ENCODE measurements at places on chromosomes 6 and 20.

GRCh38 chr6:148455674-148456558 lies 113.3 kb downstream of the SASH1 start:
- no peak for DNase-seq

DNA sequence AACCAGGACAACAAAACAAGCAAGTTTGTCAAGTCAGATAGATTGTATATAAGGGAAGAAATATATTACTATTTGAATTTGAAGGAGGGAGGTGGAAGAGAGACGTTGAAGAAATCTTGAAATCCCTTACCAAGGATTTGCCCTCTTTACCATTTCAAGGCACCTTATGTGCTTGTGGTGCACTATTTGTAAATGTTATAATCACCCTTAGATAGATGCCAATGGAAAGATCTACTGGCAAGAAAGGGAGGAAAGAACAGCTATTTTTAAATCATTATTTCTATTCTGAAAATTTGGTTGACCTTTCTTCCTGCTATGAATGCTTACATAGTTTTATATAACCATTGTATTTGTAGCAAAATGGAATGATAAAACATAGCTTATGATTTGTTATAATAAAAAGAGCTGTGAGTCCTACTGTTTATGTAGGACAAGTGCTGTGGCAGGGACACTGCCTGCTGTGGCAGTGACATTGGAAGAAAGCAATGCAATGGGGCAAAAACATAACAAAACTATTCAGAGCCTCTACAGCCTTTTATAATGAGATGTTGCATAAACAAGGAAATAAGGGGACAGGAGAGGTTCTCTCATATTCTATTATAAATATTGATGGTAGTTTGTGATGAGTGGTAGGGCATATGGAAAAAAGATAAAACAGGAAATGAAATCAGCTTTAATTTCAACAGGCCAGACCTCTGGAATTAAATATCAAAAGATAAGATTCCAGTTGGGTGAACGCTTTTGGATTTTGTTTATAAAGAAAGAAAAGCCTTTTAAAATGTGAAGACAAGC lies 1145.2 kb upstream of the GJE1 start:
- no peak for DNase-seq

DNA sequence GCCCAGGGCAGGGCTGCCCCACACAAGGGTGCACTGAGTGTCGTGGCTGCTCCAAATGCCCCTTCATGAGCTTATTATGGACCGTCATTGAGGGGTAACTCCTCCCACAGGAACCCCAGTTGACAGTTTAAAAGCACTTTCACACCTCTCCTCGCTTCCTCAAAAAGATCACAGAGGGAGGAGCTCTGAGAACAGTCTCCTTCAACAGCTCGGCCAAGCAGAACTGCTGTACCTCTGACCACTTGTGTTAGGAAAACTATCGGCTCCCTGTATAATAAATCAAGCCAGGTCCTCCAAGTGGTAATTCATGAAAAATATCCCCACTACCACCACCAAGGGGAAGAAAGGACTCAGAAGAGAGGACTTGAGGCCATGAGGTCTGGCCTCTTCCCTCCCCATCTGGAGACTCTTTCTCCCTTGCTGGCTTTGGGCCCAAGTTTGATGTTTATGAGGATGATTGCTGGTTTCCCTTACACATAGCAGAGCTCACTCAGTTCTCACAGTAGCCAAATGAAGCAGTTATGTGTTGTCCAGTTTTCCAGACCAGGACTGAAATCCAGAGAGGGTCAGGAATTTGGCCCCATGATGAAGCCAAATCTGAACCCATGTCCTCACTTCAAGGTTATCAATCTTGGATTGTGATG lies 8.7 kb downstream of the SNX21 start:
- no peak for DNase-seq

DNA sequence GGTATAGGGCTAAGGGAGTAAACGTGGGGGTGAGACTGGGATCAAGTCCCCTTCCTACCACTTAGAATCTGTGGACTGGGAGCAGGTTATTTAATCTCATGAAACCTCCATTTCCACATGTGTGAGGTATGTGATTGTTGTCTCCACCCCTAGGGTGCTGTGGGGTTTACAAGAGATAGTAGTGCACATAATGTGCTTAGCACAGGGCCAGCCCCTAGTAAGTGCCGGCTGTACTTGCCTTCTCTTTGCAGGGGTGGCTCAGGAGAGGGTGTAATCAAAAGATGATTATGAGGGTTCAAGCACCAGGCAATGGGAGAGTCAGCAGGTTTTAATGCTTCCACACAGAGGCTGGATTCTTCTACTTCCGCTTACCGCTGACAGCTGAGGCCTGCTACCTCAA lies 6.9 kb downstream of the NT5E start:
- DNase-seq = no peak

- DNase-seq = no peak
Observed at GRCh38 chr6:115610696-115611095, 450.0 kb downstream of the FRK start.

DNA sequence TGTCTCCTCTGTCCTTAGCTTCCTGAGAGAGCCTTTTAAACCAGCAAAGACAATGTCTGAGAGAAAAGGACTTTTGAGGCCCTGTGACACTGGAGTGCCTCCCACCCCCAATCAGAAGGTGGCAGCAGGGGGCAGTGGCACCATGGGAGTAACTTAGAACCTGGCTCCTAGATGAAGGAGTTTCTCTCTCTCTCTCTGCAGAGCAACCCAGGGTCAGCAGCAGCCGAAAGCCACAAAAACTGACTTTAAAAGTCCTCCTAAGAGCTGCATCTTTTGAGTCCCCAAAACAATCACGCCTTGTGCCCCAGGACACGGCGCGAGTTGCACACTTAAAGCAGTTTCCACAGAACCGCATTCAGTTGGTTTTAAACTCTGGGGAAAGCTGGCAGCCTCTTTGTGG lies 5.3 kb upstream of the TCP11 start:
- DNase-seq = no peak

DNA sequence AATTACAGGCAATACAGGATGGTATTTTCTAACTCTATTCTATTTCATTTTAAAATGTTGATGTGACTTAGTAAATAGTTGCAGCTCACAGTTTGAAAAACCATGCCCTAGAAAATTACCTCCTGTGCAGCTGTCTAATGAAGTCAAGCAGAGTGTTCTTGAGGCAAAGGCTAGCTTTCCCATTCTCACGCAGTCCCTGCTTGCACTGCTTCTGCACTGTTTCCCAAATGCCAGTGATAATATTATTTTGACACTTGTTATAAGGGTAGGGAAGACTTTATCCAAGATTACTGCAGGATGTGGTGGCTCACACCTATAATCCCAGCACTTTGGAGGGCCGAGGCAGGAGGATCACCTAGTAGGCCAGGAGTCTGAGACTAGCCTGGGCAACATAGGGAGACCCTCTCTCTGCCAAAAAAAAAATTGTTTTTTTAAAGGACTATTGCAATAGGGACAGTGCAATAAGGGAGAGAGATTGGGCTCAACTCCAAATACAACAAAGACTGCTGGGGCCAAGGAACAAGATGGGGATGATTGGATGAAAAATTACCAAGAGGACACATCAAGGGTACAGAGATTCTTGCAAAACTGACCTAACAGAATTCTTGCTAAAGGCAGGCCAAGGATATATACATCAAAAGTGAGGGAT lies 196.1 kb downstream of the LY86 start:
- no peak for DNase-seq

GRCh38 chr6:24394780-24395437 lies 7.8 kb upstream of the MRS2 start:
- no peak for DNase-seq

- no peak for DNase-seq
Observed at GRCh38 chr6:127460465-127460864, 1.3 kb upstream of the KIAA0408 start.

DNA sequence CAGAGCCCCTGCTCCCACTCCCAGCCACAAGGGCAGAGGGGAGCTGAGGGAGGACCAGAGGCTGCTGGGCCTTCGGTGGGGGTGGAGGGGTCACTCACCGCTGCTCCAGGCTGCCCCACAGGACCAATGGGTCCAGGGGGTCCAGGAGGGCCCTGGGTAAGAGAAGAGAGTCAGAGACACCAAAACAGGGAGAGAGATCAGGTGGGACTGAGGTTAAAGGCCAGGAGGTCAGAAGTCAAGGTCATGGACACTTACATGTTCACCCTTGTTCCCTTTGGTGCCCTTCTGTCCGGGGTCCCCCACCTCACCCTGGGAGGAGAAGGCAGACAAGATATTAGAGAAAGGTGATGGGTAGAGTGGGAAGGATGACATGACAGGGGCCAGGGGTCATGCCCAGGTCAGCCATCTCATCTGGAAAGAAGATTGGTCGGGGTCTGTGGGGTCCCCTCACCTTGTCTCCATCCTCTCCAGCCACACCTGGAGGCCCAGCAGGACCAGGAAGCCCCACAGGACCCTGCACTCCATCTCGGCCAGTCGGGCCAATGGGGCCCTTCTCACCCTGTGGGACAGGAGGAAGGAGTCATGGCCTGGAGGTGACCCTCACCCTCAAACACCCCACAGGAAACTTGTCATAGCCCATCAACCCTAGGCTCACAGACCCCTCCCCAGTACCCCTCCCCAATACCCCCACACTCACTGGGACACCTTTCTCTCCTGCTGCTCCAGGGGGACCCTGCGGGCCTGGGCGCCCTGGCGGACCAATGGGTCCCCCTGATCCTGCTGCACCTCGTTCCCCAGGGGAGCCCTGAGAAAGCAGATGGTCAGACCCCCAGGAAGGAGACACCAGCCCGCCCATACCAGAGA lies 21.0 kb downstream of the COL11A2 start:
- DNase-seq = no peak

DNA sequence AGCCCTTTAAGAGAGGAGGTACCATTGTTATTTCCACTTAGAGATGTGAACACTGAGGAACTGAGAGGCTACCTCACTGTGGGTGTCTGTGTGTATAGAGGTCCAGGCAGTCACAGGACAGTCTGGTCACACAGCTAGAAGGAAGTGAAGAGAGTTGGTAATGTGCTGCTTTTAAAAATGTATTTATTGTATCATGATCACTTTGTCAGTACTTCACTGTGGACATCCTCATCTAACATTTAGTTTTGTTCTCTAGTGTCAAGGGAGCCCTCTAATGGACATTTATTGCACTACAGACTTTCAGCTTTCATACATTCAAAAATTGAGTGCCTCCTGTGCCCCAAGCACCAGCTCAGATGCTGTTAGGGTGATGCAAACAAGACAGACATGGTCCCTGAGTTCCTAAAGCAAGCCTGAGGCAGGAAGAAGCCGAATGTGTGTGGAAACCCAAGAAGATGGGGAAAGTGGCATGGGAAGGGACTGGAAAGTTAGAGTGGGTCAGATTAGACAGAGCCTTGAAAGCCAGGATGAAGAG lies 123.0 kb downstream of the SLC16A10 start:
- peak; percentile 23 for DNase-seq

GRCh38 chr20:12882832-12883506 lies 125.8 kb upstream of the SPTLC3 start:
- no peak for DNase-seq

DNA sequence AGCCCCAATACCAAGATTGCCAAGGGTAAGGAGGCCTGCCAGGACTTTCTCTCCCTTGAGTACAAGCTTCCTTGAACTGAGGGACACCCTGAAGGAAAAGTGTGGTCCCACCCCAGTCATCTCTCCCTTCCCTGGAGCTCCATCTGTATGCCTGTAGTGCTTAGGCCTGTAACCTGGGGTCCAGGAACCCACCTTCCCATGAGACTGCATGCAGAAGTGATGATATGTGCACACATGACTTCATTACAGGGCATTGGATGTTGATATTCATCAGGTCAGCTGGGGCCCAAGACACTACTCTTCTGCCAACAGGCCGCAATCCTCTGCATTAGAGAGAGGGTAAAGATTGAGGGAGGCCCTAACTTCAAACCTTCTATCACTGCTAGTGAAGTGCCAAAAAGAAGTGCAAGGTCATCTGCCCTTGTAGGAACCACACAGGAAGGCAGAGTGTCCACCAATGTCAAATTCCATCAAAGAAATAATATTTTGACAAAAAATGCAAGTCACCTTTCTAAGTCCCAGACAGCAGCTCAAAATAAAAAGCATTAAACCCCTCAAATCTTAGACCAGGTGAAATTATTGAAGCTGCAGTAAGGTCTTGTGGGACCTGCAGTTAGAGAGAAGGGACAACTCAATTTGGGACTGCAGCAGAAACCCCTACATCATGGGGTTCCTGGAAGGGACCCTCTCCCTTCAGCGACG lies 5.1 kb downstream of the HLA-F start:
- DNase-seq = no peak

- no peak for DNase-seq
Observed at GRCh38 chr6:145258122-145258521, 477.2 kb downstream of the EPM2A start.

- DNase-seq = no peak
Observed at GRCh38 chr6:34172961-34173775, 27.3 kb upstream of the GRM4 start.

- no peak for DNase-seq
Observed at GRCh38 chr20:17637413-17637780, 44.6 kb downstream of the RRBP1 start.

DNA sequence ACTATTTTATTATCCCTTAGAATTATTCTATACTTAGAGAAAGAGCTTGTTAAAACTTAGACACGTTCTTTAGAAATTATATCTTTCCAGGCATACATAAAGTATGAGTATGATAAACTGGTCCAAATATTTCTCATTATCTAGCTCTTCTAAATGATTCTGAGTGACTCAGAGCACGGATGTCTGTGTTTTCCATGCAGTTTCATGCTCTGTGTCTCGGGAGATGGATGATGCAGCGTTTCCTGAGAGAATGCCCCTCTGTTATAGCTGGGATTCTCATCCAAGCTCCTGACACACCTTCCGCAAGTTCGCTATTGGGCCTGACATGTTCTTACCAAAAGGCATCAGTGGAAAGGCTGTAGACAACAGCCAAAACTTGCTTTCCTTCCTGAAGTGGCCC lies 19.3 kb downstream of the SIRT5 start:
- no peak for DNase-seq

DNA sequence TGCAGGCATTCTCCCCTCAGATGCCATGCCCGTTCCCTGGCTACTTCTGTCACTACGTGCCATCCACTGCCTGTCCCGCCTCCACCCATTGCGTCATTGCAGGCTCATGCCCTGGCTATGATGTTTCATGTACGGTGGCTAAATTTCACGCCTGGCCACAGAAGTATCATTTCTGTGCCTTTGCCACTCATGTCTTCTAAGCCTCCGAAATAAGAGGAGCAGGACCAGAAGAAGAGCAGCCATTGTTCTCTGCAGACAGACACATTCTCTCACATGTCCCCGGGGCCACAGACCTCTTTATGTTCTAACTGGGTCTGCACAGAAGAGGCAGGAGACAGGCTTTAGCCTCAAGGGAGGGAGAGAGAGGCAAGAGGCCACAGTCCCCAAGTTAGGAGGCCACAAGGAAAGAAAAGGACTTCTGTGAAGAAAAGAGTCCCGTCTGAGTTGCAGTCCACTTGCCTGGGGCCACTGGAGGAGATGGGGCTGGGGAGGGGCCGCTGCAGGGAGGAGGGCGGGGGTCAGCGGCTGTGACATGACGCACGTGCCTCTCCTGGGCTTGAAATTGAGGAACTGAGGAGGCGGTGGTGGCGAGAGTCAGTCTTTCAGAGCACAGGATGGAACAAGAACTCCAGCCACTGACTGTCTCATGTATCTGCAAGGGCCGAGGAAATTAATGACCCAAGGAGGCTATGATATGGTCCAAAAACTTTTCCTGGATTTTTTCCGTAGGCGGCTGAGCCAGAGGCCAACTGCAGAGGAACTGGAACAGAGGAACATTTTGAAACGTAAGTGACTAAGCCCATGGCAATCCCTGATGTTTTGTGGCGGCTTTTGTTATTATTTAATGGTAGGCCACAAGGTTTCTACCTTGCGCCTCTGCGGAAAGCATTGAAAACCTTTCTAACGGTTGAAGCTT lies 55.9 kb downstream of the TBC1D7 start:
- peak; percentile 83 for DNase-seq

GRCh38 chr6:146590492-146590891 lies 8.3 kb upstream of the ADGB start:
- DNase-seq = no peak

- no peak for DNase-seq
Observed at GRCh38 chr6:21597801-21598673, 4.5 kb downstream of the SOX4 start.

Measured in GM06990 (cell line).